Stimulated activated CD8-positive, alpha-beta memory T cell treated with anti-CD3 and anti-CD28 coated beads, Interleukin-4, amount 100 ng/mL, for 4 hours (primary cell): ENCODE measurements at places on chromosomes 7 and 10.

DNA sequence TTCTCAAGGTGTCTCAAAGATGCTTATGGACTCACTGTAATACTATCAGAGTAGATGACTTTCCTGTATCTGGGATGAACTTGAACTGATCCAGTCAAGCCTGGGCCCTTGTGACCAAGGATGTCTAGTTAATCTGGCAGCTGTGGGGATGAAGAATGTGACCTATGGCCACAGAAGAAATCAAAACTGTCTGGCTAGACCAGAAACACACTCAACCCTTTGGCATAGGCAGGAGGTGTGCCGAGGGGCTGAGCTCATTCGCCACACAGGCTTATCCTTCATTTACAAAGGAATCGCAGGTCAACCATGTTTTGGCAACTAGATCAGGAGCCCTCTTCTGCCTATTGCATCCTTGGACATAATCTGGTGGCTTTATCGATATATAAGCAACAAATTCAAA, 110.6 kb downstream of the ATXN7L1 start:
- no peak for DNase-seq

- no peak for DNase-seq
These were observed 23.4 kb upstream of the GSAP start for GRCh38 chr7:77439572-77439971.

DNA sequence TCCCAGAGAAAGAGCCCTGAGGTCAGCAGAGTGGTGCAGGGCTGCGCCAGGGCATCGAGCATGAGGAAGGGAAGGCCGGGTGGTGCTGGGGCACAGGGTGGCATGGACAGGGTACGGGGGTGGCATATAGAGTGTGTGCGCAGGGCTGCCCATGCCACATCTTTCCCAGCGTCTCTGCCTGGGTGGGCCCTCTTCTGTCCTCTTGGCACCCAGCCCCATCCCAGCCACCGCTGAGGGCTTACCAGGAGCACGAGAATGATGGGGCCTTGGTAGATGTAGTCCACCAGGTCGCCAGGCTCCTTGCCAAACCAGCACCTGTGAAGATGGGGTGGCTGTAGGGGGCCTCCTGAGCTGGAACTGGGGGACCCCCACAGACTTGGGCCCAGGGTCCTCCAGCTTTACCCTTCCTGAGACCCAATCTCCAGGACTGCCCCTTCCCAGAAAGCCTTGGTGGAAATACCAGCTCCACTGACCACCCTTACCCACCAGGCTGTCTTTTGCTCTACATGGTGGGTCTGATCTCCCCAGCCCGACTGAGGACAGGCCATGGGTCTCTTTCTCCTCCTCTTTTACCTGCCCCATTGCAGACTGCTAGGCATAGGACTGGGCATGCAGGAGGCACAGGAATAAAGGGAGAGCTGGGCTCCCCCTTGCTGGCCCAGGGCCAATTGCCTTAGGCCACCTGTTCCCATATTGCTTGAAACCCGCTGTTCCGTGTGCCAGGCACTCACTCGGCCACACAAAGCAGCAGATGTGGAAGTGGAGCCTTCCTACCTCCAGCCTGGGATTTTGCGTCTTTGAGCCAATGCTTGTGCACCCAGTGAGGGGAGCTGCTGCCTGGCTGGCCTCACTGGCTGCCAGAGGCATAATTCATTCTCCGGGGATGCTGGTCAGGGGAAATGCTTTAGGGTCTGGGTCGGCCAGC, 21.7 kb downstream of the CRHR2 start:
- no peak for DNase-seq

DNA sequence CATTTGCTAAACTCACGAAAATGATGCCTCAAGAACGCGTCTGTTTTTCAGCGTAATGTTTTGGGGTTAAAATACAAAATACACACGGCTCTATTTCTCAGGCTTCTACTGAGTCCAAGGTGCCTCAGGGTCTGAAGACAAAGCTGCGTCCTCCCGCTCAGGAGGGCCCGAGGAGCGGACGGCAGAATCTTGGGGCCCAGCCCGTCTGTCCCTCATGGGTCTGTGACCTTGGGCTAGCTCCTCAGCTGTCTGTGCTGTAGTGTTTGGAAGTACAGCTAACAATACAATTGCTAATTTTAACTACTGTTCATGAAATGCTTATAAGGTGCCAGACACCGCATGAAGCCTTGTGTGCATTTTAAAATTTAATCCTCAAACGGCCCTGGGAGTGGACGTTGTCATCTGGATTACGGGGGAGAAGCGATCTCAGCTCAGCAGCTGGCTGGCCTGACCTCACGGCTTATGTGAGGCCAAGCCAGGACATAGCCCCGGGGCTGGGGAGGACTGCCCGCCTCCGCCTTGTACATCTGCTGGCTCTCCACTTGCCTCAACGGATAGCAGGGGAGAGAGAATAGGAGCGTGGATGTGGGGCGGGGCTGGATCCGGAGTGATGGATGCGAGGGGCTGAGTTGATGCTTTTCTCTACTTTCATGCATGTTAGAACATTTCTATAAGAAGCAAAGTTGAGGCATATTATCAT, 357.4 kb downstream of the GLRX3 start:
- no peak for DNase-seq

DNA sequence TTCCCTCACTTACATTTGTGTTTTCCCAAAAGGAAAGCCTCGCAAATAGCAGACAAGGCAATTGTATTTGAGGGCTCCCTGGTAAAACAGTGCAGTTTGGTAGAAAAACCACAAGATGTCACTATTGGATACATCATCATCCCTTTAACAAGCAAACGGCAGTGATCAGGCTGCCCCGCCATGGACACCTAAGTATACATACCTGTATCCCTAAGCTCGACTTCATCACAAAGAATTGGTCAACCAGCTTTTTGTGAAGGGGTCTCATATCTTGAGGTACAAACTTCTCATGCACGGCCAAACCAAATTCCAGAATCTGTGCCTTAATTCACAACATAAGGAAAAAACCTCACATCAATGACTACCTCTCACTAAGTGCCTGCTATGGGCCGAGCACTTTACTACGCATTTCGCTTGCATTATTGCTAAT, 179.5 kb upstream of the IMMP2L start:
- no peak for DNase-seq

DNA sequence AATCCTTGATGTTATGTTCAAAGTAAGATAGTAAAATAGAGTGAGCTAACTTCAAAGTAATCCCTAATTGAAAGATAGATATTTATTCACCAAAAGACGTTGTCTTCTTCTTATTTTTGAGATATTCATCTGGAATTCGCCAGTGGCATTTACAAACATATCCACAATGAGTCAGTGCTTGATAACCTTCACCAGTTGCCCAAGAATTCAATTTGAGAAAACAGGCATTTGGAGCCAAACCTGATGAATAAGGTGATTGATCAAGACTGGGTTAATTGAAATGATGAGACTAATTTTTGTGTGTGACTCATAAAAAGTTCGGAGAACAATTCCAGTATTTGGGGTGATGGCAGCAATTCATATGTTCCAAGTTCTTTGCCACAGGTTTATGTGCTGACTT, 344.0 kb downstream of the ARL4A start:
- no peak for DNase-seq

GRCh38 chr7:99794585-99795502, 10.9 kb upstream of the CYP3A4 start:
- DNase-seq, result no peak

- DNase-seq, result no peak
These were observed 20.6 kb upstream of the CHRM2 start for GRCh38 chr7:136847858-136848257.

DNA sequence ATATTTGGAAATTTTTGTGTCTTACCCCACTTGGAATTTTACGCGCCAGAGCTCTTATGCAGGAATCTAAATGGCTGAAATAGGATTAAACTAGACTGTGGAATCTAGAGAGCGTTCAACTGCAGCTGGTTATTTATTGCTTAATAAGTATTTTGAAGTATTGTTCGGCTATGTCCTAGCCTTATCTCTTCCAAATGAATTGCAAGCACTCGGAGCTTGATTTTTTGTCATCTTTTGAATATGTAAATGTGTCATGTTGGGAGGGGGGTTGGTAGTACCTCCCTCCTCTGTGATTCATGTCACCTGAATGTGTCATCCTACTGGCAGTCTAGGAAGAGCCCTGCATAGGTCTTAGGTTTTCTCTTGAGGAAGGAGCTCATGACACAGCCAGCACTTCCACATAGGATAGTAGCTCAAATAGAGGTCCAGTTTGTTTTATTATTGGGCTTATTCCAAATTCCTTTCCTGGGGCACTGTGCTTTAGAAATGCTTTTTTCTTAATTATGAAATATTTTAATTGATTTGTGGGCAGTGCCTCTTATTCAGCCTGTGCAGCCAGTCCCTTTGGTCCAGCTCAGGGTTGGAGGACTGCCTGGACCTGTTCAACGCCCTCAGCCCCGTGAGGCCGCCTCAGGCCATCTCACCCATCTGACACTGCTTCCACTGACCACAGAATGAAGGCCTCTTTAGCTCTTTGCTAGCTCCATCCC, 22.5 kb upstream of the TRIL start:
- no peak for DNase-seq

- no peak for DNase-seq
These were observed 1.6 kb upstream of the KBTBD2 start for GRCh38 chr7:32893207-32893524.

DNA sequence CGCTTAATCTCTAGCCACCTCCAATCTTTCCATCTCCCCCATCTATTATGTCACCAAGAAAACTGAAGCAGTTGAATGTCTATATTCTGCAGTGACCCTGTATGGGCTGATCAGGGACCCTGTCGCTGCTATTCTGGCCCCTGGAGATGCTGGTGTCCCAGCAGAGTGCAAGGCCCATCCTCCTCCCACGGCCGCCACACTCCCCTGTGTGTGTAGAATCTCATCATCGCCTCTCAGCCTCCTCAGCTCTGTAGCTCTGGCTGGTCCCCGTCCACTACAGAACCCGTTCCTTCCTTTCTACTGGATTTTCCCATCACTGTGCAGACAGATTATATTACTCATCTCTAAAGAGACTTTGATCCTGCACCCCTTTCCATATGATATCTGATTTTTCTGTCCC, 235.8 kb upstream of the PFKP start:
- DNase-seq, result no peak

DNA sequence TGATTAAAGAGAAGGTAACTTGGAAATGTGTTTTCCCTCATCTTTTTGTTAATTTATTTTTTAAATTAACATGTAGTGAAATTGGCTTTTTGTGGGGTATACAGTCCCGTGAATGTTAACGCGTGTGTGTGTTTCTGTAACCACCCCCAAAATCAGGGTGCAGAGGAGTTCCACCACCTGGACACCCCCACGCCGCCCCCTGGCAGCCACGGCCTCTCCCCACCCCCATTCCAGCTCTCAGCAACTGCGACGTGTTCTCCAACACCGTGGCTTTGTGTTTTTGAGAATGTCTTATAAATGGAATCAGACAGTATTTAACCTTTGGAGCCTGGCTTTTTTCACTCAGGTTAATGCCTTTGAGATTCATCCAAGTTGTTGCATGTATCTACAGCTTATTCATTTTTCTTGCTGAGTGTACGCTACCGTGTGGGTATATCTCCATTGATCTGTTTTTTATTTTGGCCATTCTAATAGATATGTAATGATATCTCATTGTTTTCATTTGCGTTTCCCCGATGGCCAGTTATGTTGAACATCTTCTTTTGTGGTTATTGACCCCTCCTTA, 218.8 kb downstream of the EBF3 start:
- DNase-seq, result no peak

GRCh38 chr10:16816171-16816570, 1.1 kb downstream of the RSU1 start:
- no peak for DNase-seq

DNA sequence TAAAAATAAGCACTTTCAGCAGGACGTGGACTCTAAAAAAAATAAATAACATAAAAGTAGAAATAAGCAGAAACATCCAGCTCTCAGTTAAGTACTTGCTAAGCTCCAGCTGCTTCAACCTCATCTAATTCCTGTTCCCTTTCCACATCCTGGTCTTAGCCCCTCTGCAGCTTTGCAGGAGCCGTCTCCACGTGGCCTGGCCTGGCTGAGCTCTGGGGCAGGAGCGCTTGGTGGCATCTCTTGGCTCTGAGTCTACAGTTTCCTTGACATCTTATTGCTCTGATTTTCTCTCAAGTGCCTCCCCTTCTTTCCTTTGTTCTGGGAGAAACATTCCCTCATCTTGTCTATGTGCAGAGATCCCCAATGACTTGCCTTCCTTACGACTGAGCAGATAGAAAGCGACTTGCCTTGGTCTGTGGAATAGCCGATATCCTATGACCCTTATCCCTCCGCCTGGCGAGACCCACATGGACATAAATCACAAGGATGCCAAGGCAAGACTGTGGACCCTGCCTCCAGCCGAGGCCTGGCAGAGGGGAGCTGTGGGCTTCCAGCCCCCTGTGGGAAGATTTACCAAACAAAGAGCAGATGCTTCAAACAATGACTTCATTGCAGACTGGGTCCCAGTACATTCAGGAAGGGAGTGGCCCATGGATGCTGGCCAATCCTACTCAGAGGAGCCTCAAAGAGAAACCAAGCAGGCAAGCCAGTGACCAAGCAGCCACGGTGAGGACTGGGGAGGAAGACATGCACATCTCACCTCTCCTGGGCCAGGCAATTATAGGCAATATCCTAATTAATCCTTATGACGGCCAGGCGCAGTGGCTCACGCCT, 61.9 kb downstream of the SPOCK2 start:
- DNase-seq, result no peak

GRCh38 chr7:5477723-5478531, 54.3 kb upstream of the TNRC18 start:
- DNase-seq, result no peak

DNA sequence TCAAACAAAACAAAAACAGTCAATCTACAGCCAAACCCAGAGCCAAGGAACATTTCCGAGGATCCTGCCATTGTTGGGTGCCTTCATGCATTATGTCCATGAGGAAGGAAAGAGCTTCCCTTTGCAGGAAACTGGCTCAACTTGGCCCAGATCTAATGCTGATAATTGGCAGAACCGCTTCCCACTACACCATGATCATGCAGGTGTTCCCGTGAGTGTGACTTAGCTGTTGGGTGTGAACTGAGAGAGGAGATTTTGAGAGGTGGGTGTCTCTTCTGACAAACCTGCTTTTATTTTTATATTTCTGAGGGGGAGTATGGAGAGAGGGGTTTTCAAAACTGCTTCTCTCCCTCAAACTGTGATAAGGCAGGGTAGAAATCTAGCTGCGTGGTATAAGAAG, 14.6 kb downstream of the SAP25 start:
- no peak for DNase-seq

- DNase-seq, result no peak
These were observed 38.7 kb upstream of the RET start for GRCh38 chr10:43037942-43038782.

DNA sequence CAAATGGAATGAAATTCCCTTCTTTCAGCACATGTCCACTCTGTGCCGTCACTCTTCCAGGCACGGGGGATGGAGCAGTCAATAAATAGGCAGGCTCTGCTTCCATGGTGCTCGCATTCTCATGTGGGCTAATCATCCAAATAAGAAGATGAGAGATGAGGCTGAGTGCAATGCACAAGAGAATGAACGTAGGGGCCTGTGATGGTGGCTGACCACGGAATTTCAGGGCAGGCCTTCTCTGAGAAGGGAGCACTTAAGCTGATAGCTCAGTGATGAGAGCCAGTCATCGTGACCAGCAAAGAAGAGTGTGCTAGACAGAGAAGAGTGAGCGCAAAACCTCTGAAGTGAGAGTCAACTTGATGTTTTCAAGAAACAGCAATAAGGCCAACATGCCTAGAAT, 47.9 kb downstream of the TAF3 start:
- DNase-seq, result no peak
